ENCODE measurements at places on chromosomes 2 and 18. TPM values are rescaled to one million over a fixed set of nuclear protein-coding genes. Genes with fewer than 3 reads are reported as not detected.

DNA sequence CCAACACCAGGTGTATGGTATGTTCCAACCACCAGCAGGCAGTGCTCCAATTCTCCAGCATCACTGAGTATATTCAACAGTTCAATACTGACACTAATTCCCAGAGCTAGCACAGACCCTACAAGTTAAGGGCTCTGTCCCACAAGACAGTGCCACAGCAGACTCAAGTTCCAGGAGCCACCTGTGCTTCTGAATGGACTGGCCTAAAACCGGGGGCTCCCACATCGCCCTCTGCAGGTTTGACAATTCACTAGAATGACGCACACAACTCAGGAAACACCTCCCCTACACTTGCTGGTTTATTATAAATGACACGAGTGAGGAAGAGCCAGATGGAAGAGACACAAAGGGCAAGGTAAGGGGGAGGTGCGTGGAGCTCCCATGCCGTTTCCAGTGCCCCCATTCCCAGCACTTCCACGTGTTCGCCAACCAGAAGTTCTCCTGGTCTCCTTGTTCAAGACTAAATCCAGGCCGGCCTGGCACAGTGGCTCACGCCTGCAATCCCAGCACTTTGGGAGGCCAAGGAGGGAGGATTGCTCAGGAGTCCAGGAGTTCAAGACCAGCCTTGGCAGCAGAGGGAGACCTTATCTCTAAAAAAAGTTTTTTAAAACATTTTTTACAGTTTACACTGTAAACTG lies 12.2 kb upstream of the ATP6V1B1 start:
- DNase-seq = peak; percentile 39
- H3K27me3 ChIP-seq = peaks cover 11% of the 10 kb centered on the region
- H3K4me1 ChIP-seq = no peaks in the 10 kb centered on the region
- no peaks in the 10 kb centered on the region for H3K36me3 ChIP-seq

DNA sequence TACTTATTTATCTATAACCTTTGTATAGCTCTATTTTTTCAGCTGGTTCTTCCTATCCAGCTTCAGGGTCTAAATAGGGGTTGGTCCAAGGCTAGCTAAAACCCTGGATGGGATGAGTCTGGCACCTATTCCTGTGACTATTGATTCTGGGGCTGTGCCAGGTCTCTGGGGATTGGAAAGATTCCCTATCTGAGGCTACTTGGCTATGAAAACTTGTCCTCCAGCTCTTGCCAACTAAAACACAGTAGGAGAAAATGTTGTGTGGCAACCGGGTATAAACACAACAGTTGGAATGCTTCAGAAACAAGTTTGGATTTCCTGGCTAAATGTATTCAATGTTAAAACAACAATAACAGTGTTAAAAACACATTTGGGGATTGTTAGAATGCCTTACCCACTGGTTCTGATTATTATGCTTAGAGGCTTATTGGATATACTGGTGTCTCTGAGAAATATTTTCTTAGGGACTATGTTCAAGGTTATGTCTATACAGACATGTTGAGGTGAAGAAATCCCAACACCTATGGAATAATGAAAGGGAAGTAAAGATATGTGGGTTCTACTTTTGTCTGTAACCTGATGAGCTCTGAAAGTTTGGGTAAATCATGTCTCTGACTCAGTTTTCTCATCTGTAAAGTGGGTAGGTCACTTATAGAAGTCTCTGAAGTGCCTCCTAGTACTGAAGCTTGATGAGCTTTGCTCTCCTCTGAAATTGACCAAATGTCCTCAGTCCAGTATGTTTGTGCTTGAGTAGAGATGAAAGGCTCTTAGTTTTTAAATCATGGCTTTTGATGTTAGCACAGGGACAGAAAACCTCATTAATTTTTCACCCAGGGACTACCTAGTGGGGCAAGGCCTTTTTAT lies 460.7 kb downstream of the MTX2 start:
- DNase-seq = no peak
- H3K36me3 ChIP-seq = no peaks in the 10 kb centered on the region
- peaks cover 2% of the 10 kb centered on the region for H3K27me3 ChIP-seq
- no peak overlapping the region for H3K27ac ChIP-seq

GRCh38 chr2:55213822-55214221 lies 18.3 kb downstream of the CLHC1 start:
- no peaks in the 10 kb centered on the region for H3K27me3 ChIP-seq
- no peaks in the 10 kb centered on the region for H3K4me1 ChIP-seq
- H3K4me3 ChIP-seq = no peak overlapping the region
- no peak overlapping the region for H3K27ac ChIP-seq

The PJVK gene
- 0.50 TPM for total RNA-seq

DNA sequence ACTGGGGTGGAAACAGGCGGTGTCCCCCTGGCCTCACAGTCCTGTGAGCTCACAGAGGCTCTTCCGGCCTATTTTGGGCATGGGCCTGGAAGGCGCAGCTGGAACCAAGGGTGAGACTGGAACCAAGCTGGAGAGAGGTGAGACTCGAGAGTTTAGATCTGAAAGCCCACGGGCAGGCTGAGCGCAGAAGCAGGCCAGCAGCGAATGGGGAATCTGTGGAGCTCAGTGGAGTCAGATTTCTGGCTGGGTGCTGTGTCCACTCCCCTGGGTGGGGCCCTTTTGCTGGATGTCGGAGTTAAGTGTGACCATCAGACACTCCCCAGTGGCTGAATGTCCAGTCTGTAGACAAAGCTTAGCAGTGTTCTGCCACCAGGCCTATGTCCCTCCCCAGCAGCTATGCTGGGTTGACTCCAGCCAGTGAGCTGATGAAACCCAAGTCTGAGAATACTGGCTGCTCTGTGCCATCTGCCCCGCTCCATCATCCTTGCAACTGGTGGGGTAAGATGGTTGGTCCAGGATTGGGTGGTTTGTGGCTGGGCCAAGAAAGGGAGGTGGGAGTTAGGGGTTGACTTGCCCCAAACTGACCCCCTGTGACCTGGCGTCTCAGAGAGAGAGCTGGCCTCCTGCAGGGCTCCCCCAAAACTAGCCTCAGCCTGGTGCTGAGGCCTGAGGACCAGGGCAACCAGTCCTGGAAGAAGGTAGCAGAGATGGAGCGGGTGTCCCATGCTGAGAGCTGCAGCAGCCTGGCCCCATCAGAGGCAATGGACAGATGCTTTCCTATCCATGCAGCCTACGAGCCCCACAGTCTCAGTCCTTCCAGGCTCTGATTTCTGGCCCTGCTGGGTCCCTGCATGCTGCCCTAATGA lies 34.4 kb downstream of the CYP26B1 start:
- DNase-seq = no peak
- no peak overlapping the region for H3K4me3 ChIP-seq
- peaks cover 7% of the 10 kb centered on the region for H3K27me3 ChIP-seq
- H3K36me3 ChIP-seq = no peaks in the 10 kb centered on the region
- H3K4me1 ChIP-seq = no peaks in the 10 kb centered on the region

GRCh38 chr18:51074605-51075004 lies 44.6 kb downstream of the SMAD4 start:
- H3K27ac ChIP-seq = peak overlapping the region; percentile 49
- no peak overlapping the region for H3K4me3 ChIP-seq
- DNase-seq = no peak
- no peaks in the 10 kb centered on the region for H3K27me3 ChIP-seq
- H3K4me1 ChIP-seq = peaks cover 20% of the 10 kb centered on the region
- H3K36me3 ChIP-seq = peaks cover 73% of the 10 kb centered on the region

The PUM2 gene
- total RNA-seq = 123 TPM

The UGT1A10 gene
- not detected for total RNA-seq

DNA sequence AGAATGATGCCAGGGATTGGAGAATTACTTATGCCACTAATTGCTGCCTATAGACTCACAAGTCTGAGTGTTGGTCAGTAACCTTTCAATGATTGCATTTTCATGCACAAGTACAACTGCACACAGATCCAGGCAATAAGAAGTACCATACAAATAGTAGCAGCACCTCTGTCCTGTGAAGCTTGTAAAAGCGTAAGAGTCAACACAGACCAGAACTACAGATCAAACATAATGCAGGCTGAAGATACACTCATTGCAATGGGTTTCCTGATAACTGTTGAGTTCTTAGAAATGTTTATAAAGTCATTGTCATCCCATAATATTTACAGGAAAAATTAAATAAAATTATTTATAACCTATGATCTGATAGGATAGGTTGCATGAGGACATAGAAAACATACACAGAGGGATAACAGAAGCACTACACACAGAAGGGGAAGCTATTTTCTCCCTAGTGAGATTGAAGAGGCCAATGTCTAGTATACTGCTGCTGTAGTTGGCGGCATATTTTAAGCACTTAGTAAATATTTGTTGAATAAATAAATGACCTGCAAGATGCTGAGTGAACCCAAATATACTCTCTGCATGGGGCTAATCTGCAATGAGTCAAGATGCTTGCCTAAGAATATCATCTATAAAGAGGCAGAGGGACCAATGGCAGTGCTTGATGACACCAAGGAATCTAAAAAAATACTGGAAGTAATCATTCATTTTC lies 5.7 kb upstream of the PIK3C3 start:
- no peaks in the 10 kb centered on the region for H3K36me3 ChIP-seq
- DNase-seq = no peak
- peaks cover 6% of the 10 kb centered on the region for H3K27me3 ChIP-seq

The HOXD11 gene
- total RNA-seq = not detected

GRCh38 chr2:52995424-52995823 lies 772.2 kb upstream of the CHAC2 start:
- H3K4me3 ChIP-seq = no peak overlapping the region
- no peaks in the 10 kb centered on the region for H3K36me3 ChIP-seq
- DNase-seq = no peak
- no peak overlapping the region for H3K27ac ChIP-seq

The PELI1 gene
- total RNA-seq = 21.9 TPM

GRCh38 chr2:29829841-29830240 lies 91.5 kb downstream of the ALK start:
- no peaks in the 10 kb centered on the region for H3K4me1 ChIP-seq
- no peak for DNase-seq
- H3K27ac ChIP-seq = no peak overlapping the region
- H3K36me3 ChIP-seq = no peaks in the 10 kb centered on the region
- H3K27me3 ChIP-seq = peaks cover 2% of the 10 kb centered on the region
- H3K4me3 ChIP-seq = no peak overlapping the region

- no peak for DNase-seq
- no peaks in the 10 kb centered on the region for H3K27me3 ChIP-seq
- peaks cover 28% of the 10 kb centered on the region for H3K4me1 ChIP-seq
- no peak overlapping the region for H3K4me3 ChIP-seq
- peaks cover 34% of the 10 kb centered on the region for H3K36me3 ChIP-seq
Observed at GRCh38 chr2:7479603-7480002, 562.4 kb downstream of the RNF144A start.

DNA sequence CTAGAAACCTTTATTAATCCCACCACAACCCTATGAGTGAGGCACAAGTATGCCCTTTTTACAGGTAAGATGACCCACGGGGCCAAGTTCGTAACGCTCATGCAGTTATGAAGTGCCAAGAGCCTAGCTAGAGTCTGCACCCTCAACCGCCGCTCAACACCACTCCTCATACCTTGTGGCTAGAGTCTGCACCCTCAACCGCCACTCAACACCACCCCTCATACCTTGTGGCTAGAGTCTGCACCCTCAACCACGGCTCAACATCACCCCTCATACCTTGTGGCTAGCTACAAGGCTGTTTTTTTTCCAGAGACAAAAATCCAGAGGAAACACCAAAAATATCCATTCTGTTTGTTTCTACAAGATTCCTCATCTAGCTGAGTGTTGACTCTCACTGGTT lies 4.6 kb downstream of the TXNL4A start:
- H3K4me1 ChIP-seq = peaks cover 71% of the 10 kb centered on the region
- peak; percentile 43 for DNase-seq
- peak overlapping the region; percentile 32 for H3K4me3 ChIP-seq
- H3K27ac ChIP-seq = peak overlapping the region; percentile 33

GRCh38 chr2:42930025-42930581 lies 137.7 kb upstream of the HAAO start:
- no peak overlapping the region for H3K27ac ChIP-seq
- no peaks in the 10 kb centered on the region for H3K36me3 ChIP-seq
- H3K4me3 ChIP-seq = no peak overlapping the region
- no peaks in the 10 kb centered on the region for H3K27me3 ChIP-seq
- no peaks in the 10 kb centered on the region for H3K4me1 ChIP-seq

- no peak overlapping the region for H3K27ac ChIP-seq
- no peaks in the 10 kb centered on the region for H3K4me1 ChIP-seq
- H3K27me3 ChIP-seq = peaks cover 24% of the 10 kb centered on the region
- no peak overlapping the region for H3K4me3 ChIP-seq
Observed at GRCh38 chr2:127228102-127228501, 8.0 kb upstream of the CYP27C1 start.

GRCh38 chr2:9291331-9291730 lies 84.7 kb downstream of the ASAP2 start:
- no peaks in the 10 kb centered on the region for H3K4me1 ChIP-seq
- peaks cover 7% of the 10 kb centered on the region for H3K27me3 ChIP-seq
- no peak overlapping the region for H3K27ac ChIP-seq

Data from activated CD8-positive, alpha-beta T cell treated with anti-CD3 and anti-CD28 coated beads, Interleukin-2, amount 10 ng/mL, durations not matched to agents 7 days and 5 days (primary cell).